NCI-H526 (cell line): ENCODE measurements at places on chromosomes 5 and 9.

DNA sequence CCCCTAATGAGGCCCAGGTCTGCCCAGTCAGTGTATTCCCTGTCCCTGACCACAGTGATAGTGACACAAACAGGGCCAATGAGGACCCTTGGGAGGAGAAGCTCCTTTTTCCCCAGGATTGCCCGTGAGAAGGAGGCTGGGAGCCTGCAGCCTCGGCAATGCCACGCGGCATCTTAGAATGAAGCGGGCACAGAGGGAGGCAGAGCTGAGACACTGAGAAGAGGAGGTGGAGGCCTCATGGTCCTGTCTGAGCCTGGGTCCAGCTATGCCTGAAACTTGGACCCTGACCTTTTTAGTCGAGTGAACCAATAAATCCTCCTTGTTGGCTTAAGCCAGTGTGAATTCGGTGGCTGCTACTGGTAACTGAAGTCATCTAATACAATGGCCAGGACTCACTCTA, 28.4 kb downstream of the STC2 start:
- no peak for DNase-seq

DNA sequence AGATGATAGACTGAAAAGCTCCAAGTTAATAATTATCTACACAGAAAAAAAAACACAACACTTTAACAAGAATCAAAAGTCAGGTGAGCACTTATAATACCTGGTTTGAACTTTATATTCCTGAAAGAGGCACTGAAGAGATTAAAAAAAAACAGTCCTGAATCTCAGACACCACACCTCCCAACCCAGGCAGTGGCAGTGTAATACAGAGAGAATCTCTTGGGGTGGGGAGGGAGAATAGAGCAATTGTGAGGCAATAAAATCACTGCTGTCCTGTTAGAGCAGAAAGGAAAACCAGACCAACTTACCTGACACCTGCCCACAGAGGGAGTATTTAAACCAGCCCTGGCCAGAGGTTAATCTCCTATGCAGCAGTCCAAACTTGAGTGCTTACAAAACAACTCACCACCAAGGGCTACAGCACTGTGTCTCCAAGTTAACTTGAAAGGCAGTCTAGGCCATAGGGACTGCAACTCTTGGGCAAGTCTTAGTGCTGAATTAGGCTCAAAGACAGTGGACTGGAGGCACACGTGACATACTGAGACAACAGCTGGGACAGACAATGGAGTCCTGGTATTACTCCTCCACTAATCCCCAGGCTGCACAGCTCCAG, 54.2 kb downstream of the SLCO4C1 start:
- no peak for DNase-seq

- no peak for DNase-seq
Measured at GRCh38 chr5:179160584-179160983, 100.4 kb downstream of the ZNF354C start.

DNA sequence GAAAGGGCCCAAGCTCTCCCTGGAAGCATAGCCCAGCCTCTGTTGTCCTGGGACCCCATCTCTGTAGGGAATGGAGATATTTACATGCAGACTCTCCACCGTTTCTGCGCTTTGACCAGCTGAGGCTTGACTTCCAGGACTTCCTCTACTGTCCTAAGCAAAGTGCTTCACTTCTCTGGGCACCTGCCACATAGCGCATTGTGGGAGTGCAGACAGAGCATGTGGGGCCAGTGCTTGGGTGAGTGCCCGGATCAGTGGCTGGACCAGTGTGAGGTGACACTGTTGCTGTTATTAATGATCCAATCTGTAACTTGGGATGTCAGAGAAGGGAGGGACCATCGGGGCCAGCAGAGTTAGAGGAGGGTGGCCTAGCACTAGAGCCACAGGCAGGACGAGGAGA, 10.5 kb downstream of the CXCL14 start:
- no peak for DNase-seq

DNA sequence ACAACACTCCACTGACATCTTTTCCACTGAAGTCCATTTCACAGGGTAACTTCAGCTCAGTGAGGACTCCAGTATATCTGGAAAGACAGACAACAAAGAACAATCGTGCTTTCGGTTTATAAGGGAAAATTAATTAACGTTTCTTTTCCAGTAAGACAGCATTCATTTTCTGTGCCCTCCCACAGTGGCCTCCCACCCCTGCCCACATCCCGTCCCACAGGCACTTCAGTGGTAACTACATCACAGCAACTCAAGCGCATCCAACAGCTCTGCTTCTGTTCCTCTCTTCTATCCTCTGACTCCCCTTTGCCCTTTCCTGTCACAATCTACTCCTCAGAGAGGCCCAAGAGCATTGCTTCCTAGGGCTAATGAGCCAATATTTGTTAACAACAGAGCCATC, 40.3 kb downstream of the GLDC start:
- no peak for DNase-seq

DNA sequence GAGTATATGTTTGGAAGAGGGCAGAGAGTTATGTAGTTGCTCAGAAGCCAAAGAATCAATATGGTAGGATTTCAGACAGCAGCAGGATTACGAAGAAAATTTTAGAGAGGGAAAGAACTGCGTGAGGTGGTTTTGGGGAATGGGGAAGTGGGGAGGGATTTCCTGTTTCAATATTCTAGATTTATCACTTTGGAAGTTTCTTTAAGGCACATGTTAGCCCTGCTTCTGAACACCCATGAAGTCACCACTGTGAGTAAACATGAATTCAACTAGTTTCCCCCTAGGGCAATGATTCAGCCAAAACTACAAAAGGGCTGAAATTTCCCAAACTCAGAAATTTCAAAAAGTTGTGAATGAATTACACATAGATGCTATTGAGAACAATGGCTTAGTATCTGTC, 132.2 kb downstream of the EBF1 start:
- DNase-seq: no peak

- no peak for DNase-seq
Measured at GRCh38 chr9:20473515-20474013, 148.7 kb downstream of the MLLT3 start.

DNA sequence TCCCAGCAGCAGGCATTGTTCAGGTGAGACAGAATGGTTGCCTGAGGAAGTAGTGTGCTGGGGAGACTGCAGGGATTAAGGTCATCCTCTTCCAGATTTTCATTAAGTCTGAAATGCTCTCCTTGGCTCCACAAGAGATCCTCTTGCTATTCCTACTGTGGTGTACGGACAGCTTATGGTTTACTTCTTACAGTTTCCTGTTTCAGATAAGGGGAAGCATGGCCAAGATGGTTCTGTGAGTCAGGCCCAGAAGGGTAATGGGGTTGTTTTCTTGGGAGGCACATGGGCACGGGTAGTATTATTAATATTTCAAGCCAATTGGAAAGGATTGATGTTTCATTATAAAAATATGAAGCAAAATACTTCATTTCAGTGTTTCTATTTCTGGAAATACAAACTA, 42.9 kb downstream of the GLRX start:
- DNase-seq: no peak
